Colonic mucosa (tissue), 4 donors: ENCODE measurements at places on chromosomes 12 and 14.

GRCh38 chr12:124422570-124423523 lies 128.0 kb downstream of the RFLNA start:
- DNase-seq, result peak; percentile 94

- DNase-seq, result no peak
These were observed 7.3 kb upstream of the INF2 start for GRCh38 chr14:104682107-104682593.

- no peak for DNase-seq
These were observed 103.3 kb downstream of the PELI2 start for GRCh38 chr14:56221382-56222128.

DNA sequence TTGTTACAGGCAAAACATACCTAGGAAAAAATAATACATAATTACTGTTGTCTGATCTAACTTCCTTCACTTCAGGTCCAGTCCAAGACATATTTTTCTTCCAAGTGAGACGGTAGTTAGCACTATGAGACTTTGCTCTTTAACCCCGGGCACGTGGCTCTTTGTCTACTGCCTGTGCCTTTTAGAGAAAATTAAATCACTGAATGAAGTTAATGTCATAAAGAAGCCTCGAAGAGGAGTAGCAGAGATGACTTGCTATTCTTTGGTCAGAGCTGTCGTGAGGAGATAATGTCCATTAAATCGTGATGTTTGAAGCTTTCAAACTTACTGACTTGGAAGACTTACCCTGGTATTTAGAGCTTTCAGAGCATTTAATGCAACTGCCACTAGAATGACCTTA lies 8.7 kb downstream of the TESPA1 start:
- DNase-seq, result no peak

DNA sequence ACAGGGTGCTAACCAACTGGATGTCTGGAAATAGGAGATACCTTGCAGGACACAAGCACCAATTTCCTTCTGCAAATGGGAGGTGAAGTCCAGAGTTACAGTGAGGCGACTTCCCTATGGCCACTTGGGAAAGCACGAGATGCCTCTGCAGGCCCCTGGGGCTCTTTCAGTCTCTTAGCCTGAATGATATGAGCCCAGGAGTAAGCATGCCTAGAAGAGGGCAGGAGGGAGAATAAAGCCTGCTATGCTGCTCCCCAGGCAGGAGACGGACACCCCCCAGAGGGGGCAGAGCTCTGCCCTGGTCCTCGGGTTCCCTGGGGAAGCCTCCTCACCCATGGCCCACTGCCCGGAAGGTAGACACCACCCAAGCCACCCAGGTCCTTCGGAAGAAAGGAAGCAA lies 105.1 kb downstream of the GCH1 start:
- DNase-seq, result no peak

DNA sequence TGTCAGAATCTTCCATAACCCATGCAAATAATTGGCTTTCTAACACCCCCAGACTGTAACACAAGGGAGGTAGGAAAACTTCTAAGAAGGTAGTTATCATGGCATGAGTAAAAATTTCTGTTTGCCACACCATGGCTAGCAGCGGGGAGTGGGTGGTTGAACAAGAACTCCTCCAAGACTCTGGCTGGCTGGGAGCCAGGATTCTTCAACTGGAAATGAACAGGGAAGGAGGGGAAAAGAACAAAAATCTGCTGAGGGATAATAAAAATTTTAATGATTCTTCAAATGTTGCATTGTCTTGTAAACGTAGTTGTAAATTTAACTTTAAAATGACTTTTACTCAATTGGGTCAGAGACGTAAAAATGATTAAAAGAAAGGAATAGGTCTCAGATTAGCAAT lies 78.9 kb downstream of the AKAP6 start:
- no peak for DNase-seq

- DNase-seq, result peak; percentile 10
These were observed 44.9 kb downstream of the CYP46A1 start for GRCh38 chr14:99728981-99729451.

DNA sequence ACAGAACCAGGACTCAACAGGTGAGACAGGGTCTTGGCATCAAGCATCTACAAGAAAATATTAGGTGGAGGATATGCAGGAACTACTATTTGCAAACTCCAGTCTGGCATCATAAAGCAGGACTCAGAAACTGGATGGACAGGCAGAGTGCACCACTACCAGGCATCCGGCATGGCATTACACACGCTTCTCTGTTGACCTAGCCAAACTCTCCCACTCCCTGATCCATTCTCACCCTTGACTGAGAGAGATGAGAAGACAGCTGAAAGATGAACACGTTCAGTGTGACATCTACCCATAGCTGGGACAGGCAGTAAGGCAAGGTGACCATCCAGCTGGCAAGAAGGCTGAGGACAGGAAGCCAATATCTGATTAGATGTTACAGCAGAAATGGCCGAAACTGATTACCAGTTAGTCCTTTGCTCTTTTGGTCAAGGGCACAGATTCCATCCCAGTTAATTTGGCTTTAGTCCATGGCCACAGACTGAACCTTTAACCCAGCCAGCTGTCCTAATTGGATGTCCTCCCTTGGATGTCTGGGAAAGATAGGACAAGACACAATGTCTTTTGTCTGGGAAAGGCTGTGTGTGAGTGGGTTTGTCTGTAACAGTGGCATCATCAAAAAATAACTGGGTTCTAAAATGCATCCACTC lies 71.6 kb downstream of the BBS10 start:
- DNase-seq, result no peak

- no peak for DNase-seq
These were observed 233.5 kb downstream of the EFCAB11 start for GRCh38 chr14:89720741-89721729.

- no peak for DNase-seq
These were observed 124.2 kb downstream of the C12orf75 start for GRCh38 chr12:105454688-105455087.

DNA sequence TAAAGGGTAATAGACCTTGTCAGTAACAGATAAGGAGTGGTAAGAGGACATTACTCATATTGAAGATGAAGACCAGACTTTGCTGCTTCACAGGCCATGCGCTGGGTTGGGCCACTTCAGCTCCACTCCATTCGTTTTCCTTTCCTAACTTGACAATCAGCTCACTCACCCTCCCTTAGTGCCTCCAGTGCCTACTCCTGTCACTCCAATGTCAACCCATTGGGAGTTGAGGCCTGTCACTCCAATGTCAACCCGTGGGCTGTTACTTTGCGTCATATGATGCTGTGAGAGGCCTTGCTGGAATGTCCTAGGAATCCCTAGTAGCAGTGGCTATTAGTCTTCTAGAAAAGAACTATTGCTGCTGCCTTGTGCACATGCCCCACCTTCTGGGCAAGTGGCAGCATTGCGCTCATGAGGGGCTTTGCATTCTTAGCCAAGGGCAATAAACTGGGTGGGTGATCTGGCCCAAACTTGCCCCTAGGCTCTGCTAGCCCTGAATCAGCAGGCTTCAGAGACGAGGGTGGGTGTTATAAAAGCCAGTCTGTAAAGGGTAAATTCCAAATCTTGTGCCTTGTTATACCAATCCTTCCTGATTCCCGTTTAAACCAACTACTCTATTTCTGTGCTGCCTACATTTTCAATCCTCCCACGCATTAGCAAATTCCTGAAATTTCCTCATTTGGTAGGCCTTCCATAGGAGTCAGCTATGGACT lies 36.1 kb downstream of the BAZ2A start:
- DNase-seq, result peak; percentile 37

DNA sequence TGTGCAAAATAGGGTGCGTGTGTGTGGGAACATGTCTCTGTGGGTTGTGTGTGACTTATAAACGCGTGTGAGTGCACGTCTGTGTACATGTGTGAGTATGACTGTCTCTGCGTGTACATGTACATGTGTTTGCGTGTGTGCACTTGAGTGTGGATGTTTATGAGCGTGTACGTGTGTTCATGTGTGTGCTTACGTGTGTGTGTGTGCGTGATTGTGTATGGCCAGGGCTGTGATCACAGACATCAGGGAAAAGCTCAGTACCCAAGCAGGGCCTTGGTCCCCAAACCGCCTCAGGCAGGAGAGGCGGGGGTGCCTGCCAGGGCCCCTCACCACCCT lies 326.3 kb upstream of the DIO3 start:
- DNase-seq, result no peak

- no peak for DNase-seq
These were observed 435.0 kb downstream of the NELL2 start for GRCh38 chr12:44441155-44441554.

GRCh38 chr12:2329661-2330210 lies 276.9 kb downstream of the CACNA1C start:
- no peak for DNase-seq

DNA sequence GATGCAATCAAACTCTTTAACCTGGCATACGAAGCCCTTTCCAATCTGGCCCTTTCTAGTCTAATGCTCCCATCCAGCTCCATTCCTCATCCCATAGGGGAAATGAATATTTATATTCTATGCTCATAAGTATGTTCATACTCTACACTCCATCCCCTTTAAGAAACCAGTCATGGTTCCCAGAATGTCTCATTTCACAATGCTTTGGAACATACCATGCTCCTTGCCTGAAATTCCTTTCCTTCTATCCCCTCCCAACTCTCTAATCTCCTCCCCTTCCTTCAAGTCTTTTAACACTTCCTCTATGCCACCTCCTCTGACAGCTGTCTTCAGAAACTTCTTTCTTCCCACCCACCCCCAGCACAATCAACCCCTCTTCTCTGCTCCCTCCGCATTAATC lies 207.0 kb upstream of the CAND1 start:
- no peak for DNase-seq

DNA sequence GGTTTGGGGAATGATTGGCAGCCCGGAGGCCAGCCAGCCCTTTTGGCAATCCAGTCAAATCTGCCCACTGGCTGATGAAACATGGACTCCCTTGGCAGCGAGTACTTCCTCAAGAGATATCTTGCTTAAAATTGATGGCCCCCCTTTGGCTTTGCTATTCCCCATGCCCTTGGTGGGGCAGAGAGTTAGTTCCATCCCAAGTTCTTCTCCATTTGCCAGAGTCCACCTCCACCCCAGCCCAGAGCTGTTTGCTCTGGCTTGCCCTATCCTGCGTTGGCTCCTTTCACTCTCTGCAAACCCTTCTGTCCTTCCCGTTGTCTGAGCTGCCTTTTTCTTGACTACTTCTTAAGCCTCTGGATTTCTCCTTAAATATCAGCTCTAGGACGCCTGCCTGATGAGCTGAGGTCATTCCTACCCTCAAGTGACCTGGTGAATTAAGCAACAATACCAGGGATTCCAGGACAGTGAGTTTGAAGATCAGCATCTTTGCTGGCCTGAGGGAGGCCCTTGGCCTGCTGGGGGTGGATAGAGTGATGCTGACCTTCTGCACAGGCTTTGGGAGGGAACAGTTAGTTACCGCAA lies 212.0 kb downstream of the CACNA1C start:
- DNase-seq, result no peak

- no peak for DNase-seq
These were observed 35.0 kb upstream of the DTX1 start for GRCh38 chr12:113021500-113021899.

DNA sequence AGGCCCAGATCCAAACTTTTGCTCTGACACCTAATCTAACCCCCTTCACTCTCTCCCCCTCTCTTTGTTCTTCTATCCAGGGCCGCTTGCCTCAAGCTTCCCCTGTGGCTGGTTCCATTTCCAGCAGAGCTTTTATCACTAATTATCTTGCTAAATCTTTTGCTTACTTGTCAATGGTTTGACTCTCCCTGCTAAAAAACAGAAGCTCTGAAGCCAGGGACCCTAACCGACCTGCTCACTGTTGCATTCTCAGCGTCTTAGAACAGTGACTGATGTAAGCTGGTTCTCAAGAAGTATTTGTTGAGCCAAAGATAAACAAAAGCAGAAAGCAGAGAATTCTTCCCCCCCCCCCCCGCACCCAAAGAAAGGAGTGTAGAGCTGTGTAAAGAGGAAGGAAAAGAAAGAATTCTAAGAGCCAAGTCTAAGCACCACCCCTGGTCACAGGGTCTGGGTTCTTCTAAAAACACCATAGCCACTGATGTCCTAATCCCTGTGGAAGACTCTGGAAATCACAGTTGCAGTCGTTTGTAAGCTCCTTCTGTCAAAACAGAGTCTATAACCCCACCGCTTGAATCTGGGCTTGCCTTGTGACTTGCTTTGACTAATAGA lies 385.8 kb downstream of the MED13L start:
- no peak for DNase-seq

DNA sequence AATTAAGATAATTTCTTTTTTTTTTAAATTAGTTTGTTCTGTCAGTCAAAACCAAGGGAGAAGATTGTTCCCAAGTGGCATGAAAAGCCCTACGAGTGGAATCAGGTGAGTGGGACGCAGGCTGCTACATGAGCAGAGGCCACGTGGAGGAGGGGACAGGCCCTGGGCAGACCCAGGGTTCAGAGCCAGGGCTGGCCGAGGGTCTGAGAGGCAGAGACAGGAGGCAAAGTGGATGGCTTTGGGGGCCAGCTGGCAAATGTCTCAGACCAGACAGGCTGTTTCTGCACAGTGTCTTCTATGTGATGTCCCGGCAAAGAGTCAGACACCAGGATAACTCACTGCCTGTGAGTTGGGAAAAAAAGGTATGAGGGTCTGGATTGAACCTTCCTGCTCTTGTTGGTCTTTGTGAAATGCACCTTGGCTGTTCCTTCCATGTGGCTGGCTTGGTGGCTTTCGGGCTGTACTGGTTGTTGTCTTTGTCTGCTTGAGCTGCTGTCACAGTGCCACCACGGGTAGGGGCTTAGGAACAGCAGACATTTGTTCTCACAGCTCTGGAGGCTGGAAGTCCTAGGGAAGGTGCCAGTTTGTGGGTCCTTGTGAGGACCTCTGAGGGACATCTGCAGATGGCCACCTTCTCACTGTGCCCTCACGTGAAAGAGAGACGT lies 35.8 kb upstream of the ASPG start:
- no peak for DNase-seq

DNA sequence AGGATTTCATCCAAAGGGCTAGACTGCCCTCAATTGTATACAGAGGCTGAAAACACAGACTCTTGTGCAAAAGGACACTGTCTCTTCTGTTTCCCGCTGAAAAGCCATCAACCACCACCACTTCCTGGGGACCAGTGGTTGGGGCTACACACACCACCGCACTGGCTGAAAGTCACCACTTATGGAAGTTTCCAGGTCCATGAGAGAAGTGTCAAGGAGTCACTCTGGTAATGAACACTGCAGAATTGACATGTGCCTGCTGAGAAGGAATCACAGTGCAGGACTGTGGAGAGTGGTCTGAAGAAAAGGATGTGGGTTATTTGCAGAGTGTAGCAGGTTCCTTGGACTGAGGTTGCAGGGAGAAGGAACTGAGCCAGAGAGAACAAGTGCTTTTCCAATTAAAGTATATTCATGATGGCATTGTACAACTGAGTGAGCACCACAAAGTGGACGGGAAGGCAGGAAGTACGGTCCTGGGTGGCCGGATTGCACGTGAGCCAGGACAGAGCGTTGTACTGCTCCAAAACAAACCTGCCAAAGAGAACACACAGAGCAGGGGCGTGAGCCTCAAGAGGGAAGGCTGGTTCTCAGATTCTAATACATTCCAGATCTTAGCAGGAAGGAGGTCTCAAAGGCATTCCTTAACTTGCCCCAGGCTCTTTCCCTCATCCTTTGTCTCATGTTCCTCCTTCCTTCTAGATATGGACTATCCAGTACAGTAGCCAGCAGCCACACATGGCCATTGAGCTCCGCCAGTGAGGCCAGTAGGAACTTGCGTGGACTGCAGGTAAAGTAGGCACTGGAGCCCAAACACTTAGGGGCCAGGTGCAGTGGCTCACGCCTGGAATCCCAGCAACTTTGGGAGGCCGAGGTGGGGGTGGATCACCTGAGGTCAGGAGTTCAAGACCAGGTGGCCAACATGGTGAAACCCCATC lies 316.4 kb downstream of the MED13L start:
- no peak for DNase-seq
